ENCODE measurements at places on chromosomes 2 and 18. TPM values are rescaled to one million over a fixed set of nuclear protein-coding genes. Genes with fewer than 3 reads are reported as not detected.

MATN3 gene
- total RNA-seq, result 5.1 TPM

AKAIN1 gene
- total RNA-seq, result not detected

CNTNAP5 gene
- total RNA-seq, result 66.2 TPM

CHRNG gene
- total RNA-seq, result not detected

SMAD4 gene
- 59.1 TPM for total RNA-seq

THAP4 gene
- 27.7 TPM for total RNA-seq

MAP3K19 gene
- 9.5 TPM for total RNA-seq

RPRD1A gene
- total RNA-seq, result 143 TPM

NPPC gene
- 4.4 TPM for total RNA-seq

Data from diencephalon (tissue), 1 donor.